ENCODE measurements at places on chromosomes 16 and 17.

DNA sequence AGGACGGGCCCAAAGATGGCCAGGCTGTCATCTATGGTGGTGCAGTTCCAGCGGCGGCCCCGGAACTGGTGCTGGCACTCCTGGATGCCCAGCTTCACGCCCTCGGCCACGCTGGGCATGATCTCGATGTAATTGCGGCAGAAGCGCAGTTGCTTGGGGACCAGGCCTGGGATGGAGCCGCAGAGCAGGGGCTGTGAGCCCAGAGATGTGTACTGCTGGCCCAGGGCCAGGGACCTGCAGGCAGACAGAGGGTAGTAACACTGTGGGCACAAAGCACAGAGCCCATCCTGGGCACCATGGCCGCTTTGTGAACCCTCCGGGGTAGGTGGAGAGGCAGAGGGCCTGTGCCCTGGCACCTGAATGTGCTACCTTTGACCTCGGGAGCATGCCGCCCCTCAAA is 44.8 kb downstream of the WNT3 start:
- no peak for DNase-seq

- DNase-seq, result no peak
Measured at GRCh38 chr16:27920391-27920891, 143.1 kb downstream of the GSG1L start.

DNA sequence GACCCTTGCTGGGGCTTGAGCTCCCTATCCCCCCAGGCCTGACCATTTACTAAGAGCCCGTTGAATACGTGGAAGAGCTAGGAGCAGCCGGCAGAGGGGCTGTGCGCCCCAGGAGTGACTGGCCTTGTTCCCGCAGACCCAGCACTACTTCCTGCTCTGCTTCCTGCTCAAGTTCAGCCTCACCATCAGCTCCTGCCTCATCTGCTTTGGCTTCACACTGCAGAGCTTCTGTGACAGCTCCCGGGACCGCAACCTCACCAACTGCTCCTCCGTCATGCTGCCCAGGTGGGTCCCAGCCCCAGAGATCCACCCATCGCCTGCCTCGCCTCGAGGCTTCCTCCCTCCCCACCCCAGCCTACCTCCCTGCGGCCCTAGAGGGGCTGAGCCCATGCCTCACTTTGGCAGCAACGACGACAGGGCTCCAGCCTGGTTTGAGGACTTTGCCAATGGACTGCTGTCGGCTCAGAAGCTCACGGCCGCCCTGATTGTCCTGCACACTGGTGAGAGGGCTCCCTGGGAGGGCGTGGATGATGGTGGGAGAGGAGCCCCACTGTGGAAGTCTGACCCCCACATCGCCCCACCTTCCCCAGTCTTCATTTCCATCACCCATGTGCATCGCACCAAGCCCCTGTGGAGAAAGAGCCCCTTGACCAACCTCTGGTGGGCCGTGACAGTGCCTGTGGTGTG is 17.2 kb downstream of the CASKIN2 start:
- no peak for DNase-seq

DNA sequence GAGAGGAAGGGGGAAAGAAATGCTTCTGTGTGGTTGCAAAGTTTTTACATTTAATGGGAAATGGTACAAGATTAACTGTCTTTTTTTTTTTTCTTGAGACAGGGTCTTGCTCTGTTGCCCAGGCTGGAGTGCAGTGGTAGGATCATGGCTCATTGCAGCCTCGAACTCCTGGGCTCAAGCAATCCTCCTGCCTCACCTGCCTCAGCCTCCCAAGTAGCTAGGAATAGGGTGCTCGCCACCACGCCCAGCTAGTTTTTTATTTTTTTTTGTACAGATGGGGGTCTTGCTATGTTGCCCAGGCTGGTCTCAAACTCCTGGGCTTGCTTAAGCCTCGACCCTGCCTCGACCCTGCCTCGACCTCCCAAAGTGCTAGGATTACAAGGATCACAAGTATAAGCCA is 3.8 kb upstream of the ROGDI start:
- DNase-seq, result no peak

DNA sequence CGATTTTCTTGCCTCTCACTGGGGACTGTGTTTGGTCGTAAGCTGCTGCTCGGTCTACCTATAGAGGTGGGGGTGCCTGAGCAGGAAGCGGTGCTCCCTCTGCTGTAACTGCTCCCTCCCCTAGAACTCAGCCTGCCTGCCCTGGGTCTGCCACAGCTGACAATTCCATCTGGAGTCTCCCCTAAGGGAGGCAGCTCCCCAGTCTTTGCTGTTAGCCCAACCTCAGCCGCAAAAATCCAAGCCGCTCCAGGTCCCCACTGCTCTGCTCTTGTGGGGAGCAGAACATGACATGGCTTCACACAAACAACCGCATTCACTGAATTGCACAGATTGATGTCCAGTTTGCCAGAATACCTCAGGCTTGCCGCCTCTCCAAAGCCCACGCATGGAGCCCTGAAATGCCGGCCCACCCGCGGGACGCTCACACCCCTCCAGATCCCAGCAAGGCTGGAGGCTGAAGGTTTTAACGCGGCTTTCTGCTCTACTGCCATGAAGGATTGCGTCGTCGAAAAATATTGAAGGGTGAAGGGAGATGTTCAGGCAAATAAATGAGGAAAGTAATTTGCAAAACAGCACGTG is 221.5 kb upstream of the FOXF1 start:
- no peak for DNase-seq

DNA sequence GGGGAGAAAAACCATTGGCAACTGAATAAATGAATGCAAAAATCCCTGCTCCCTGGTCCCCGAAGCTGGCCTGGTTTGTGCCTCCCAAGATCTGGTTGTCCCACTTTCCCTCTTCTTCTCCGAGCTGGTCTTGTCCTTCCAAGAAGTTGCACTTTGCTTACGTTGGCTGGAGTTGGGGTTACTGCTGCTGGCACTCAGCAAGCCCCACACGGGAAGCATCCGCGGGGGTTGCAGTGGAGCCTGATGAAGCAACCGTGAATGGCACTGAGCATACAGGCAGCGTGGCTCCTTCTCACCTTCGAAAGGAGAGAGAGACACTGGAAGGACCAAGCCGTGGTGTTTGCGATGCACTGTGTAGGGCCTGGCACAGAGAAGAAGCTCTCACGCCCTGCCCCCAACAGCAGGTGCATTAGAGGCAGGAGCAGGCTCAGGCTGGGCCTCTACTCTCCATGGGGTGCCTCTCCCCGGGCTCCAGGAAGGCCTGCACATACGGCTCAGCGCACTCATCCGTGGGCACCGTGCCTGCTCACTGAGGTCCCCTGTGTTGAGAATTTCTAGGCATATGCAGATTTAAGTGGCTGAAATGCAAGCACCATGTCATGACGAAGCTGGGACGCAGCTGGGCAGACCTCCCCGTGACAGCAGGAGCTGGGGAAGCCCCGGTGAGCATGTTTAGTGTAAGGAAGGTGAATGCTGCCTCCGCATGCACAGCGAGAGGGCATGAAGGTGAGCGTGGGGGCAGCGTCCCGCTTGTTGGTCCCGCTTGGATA is 12.1 kb downstream of the CA5A start:
- no peak for DNase-seq

DNA sequence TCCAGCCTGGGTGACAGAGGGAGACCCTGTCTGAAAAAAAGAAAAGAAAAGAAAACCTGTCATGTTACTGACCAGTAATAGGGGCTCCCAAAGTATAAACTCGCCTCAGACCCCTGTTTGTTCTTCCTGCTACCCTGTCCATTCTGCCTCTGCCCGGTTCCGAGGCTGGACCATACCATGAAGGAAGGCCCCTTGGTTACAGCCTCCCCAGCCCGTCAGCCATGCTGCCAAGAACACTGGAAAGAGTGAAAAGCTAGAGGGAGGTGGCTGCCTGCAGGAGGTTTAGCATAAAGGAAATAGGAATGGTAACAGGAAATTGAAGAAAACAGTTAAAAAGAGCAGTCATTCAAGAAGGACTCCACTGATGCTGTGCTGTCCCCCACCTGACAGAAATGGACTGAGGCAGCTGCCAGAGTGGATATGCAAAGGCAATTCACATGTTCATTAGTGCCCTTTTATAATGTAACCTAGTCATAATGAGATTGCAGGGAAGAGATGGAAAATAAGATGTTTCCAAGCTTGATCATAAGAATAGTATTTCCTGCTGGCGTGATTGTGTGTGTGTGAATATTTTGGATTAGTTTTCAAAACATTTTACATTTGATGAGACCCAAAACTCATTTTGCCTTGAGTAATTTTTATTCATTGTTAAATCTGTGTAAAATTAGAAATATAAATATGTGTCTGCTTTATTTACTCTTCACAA is 102.6 kb downstream of the GOSR1 start:
- no peak for DNase-seq

DNA sequence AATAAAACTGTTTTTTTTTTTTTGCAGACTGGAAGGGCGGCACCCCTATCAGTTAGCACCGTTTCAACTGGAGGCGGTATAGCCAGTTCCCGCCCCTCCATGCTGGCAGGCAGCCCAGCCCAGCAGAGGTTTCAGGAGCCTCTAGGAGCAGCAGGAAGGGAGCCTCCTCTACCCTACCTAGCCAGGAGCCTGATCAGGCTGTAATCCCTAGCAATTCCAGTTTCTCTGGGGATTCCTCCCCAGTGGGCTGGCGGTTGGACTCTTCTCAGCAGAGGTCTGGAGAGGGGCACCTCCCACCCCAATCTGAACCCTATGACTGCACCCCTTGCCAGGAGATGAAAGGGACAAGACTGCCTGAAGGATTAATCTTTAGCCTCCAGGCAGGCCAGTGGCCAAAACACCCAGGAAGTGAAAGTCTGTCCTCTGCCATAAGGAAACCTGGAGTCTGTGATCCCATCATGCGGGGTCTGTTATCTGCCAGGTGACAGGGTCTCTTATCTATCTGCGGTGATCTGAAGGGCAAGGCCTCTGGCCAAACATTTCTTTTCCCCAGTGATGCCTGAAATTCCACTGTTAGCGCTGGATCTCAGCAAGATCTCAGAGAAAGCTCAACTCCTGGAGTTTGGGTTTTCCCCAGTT is 4.9 kb upstream of the CDH1 start:
- DNase-seq, result no peak

DNA sequence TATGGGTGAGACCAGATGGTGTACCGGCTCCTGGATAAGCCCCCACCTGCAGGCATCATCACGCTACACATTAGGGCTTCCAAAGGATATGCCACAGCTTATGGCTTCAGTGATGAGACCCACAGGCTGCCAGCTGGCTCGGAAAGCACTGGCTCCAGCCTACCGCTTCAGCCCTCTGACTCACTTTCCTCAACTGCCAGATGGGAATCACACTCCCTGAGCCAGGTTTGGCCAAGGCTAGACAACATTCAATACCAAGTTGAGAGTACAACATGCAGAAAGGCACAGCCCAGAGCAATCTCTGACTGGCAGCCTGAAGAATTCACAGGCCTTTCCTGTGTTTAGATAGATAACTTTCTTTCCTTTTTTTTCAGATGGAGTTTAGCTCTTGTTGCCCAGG is 10.3 kb downstream of the CENPV start:
- no peak for DNase-seq

DNA sequence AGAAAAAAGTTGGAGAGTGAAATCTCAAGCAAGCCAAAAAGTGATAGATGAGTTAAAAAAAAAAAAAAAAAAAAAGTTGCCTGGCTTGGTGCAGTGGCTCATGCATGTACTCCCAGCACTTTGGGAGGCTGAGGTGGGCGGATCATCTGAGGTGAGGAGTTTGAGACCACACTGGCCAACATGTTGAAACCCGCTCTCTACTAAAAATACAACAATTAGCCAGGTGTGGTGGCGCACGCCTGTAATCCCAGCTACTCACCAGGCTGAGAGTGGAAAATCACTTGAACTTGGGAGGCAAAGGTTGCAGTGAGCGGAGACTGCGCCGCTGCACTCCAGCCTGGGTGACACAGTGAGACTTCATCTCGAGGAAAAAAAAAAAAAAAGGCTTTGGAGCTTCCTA is 668.8 kb downstream of the WWOX start:
- DNase-seq, result no peak

GRCh38 chr16:79369796-79370195 is 230.7 kb downstream of the MAF start:
- no peak for DNase-seq

GRCh38 chr16:88505405-88506082 is 52.5 kb downstream of the ZFPM1 start:
- DNase-seq, result peak; percentile 66

GRCh38 chr16:86729686-86730085 is 151.3 kb downstream of the FOXL1 start:
- DNase-seq, result no peak

DNA sequence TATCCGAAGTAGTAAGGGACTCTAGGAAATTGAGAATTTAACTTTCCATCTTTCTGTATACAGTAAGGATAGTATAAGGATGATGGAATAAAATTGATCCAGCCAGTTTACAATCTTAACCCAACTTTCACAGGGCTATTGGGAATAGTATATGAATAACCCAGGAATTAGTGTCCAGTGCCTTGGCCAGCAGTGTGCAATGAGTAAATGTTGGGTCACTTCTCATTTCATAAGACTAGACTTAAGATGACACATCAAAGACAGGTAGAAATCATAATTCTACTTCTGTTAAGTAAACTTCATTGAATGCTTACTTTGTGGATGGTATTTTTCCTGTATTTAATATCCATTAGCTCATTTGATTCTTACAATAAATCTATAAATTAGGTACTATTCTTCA is 949.6 kb upstream of the GOT2 start:
- no peak for DNase-seq

GRCh38 chr16:70804734-70805169 is 3.8 kb upstream of the VAC14 start:
- no peak for DNase-seq

DNA sequence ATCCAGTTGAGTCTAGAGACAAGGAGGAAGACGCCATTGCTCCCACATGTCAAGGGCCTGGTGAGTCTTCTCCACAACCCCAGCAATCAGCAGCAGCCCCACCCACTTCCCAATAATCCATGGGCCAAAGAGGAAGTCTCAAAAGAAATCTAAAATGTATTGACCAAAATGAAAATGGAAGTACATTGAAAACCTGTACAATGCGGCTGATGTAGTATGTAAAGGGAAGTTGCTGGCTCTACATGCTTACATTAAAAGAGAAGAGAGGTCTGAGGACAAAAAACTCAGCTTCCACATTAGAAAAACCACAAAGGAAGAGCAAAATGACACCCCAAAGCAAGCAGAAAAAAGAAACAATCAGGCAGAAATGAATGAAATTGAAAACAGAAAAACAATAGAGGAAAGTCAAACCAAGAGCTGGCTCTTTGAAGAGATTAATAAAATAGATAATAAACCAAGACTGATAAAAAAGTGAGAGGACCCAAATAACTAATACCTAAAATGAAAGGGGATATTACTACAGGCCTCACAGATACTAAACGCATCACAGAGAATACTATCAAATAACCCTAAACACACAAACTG is 100.6 kb upstream of the METRNL start:
- DNase-seq, result no peak

- DNase-seq, result no peak
Measured at GRCh38 chr16:87725596-87726235, 40.1 kb downstream of the KLHDC4 start.
